ENCODE measurements at places on chromosomes 1 and 21.

GRCh38 chr1:94989911-94990473, 63.1 kb upstream of the CNN3 start:
- no peak for DNase-seq

GRCh38 chr1:156126630-156127534, 12.4 kb downstream of the LMNA start:
- no peak for DNase-seq

GRCh38 chr1:66618390-66618789, 84.4 kb downstream of the SGIP1 start:
- no peak for DNase-seq

- no peak for DNase-seq
Observed at GRCh38 chr1:55751776-55752175, 536.6 kb upstream of the USP24 start.

GRCh38 chr1:154799188-154799587, 70.9 kb downstream of the KCNN3 start:
- DNase-seq = no peak

DNA sequence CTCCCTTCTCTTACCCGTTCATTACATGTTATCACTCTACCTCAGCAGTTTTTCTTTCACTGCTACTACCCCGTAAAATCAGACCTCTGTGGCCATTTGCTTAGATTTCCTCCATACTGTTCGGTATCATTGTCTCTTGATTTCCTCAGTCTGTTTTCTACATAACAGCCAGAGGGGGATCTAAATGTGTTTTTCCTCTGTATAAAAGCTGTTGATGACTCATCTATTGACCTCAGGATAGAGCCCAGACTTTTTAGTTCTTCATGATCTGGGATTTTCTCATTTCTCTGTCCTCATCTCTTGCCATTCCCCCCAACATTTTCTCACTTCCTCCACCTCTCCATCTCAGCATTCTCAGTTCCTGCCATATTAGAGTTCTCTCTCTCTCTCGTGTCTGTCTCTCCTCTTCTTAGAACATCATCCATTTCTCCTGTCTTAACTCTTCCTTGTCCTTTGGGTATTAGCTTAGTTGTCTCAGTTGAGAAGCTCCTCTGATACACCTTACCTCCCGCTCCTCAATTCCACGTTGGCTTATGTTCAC, 10.5 kb downstream of the OTUD3 start:
- DNase-seq = no peak

DNA sequence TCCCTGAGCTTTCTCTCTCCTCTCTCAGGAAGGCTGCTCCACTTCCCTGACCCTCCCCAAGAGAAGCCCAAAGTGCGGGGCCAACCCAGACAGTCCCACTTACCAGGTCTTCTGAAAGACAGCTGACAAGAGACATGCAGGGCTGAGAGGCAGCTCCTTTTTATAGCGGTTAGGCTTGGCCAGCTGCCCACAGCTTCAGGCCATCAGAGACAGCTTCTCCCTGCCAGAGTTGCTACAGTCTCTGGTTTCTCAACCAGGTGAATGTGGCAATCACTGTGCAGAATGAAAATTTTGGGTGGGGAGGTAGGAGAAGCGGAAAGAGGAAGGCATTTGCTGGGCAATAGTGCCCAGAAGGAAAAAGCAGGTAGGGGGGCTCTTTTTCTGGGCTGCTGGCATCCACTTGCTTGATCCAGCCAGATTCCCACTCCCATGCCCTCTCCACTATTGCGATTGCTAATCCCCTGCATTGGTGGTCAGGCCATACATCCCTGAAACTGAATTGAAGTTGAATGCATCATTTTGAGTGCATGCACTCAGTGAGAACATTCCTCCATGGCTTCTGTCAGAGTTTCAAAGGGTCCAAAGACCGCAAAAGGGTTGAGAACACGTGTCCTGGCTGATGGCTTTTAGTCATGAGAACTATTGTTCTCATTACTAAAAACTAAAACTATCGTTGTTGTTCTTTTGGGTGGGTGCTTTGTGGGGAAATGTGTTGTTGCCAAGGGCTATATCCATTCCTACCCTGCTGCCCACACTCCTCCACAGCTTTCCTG, at the start of gene S100A8:
S100A8 (minus strand) TSS at position 136 of the 773 bp plus-strand sequence. CDS start 538 bp downstream, outside the sequence.
- peak; percentile 41 for DNase-seq

GRCh38 chr1:172254521-172255222, 165.8 kb upstream of the C1orf105 start:
- DNase-seq = no peak

- DNase-seq = no peak
Observed at GRCh38 chr21:32733990-32734613, 6.3 kb upstream of the SYNJ1 start.

DNA sequence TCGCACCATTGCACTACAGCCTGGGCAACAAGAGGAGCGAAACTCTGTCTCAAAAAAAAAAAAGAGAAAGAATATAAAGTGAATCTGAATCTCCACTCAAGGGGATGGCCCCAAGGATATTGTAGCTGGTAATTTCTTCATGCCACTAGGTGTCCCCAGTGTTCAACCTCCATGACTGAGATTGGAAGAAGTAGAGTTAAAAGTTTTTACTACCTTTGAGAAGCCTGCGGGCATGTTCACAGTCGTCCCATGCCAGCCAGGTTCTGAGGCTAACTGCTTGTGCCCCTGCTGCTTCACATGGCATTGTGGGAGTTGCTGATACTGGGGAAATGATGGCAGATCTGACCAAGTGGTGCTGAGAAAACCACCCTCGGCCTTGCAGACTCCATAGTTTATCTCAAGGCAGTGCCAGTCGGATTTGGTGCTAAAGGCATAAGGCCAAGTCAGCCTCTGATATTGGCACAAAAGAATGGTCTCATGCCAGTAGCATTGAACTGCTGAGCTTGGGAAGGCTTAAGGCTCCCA, 10.8 kb upstream of the SHISA4 start:
- DNase-seq = no peak

DNA sequence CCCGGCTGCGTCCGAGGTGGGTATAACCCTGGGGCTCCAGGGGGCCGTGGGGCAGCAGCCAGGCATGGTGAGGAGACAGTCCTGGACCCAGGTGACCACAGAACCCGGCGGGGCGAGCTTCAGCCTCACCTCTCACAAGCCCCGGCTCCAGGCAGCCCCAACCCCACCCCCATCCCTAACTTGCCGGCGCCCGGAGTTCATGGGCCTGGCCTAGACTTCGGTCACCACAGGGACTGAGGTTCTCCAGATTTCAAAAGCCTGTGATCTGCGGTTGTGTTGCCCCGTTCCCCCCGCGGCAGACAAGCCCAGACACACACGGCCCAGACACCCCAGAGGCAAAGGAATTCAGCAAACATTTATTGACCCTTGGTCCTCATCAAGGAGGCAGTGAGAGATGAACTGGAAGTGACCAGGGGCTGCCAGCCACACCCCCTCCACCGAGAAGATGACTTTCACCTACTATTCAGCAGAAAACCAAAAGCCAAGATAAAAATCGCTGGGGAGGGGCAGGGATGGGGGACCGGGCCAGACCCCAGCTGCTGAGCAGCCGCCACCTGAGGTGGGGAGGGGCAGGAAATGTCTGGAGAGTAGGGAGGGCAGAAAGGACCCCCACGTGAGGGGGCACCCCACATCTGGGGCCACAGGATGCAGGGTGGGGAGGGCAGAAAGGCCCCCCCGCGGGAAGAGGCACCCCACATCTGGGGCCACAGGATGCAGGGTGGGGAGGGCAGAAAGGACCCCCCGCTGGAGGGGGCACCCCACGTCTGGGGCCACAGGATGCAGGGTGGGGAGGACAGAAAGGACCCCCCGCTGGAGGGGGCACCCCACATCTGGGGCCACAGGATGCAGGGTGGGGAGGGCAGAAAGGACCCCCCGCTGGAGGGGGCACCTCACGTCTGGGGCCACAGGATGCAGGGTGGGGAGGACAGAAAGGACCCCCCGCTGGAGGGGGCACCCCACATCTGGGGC, 3.9 kb downstream of the HES4 start:
- DNase-seq = no peak

DNA sequence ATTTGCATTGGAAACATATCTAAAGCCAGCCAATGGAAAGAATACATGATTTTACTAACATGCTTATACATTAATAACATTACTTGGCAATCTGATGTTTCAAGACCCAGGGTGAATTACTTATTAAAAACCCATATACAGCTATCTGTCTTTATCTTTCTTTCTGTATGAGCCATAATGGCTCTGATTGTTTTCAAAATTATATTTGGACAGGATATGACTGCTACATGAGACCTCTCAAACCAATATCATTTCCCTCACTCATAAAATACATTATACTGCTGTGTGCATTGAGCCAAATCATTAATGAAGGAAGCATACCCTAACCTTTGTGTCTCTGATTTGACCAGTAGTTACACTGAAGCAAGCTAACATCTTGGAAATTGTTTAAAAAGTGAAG, 205.9 kb upstream of the DPYD start:
- no peak for DNase-seq

- no peak for DNase-seq
Observed at GRCh38 chr1:117694543-117694942, 88.7 kb downstream of the TENT5C start.

- DNase-seq = no peak
Observed at GRCh38 chr1:14970115-14970798, 183.3 kb upstream of the TMEM51 start.

DNA sequence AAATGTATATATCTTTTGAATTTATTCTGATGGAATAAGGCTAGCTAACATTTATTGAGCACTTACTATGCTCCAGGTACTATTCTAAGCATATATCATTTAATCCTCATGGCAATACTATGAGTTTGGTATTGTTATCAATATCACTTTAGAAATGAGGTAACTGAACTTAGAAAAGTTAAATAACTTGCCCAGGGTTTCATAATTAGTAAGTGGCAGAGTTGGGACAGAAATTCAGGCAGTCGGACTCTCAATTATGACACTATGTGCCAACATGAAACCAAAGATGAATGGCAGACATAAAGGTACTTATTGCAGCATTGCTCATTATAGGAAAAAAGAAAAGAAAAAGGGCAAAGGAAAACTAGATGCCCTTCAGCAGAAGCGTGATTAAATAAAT, 48.2 kb downstream of the RAB3GAP2 start:
- no peak for DNase-seq

DNA sequence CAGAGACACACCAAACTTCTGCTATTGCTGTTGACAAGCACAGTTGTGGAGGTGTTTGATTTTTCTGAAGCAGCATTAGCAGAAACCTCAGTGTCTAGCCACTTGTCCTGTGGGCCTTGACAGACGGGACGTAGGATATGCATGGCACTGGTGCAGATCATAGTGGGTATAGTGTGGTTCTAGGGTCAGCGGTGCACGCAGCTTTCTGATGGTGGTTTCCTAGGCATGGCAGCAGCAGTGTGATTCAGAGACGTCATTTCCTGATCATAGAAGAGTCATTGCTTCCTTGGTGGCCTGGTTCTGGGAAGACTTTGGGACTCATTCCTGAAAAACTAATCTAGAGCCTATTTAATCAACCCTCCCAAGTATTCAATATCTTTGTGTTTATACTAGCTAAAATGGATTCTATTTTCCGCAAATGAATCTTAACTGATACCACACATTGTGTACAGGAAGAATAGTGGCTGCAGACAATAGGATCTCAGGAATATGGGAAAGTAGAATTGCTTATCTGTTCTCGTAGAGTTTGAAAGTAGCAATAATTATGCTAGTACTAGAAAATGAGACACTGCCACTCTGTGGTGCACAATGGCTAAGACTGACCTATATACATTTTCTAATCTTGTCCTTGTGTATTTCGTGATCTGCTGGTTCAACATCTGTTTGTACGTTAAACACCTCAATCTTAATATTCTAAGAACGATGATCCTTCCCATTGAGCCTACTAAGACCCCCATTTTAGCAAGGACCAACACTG, 2.8 kb upstream of the USP1 start:
- DNase-seq = no peak

GRCh38 chr1:115842948-115843347, 2.0 kb upstream of the NHLH2 start:
- DNase-seq = no peak

- no peak for DNase-seq
Observed at GRCh38 chr1:235397733-235398132, 30.5 kb downstream of the TBCE start.

DNA sequence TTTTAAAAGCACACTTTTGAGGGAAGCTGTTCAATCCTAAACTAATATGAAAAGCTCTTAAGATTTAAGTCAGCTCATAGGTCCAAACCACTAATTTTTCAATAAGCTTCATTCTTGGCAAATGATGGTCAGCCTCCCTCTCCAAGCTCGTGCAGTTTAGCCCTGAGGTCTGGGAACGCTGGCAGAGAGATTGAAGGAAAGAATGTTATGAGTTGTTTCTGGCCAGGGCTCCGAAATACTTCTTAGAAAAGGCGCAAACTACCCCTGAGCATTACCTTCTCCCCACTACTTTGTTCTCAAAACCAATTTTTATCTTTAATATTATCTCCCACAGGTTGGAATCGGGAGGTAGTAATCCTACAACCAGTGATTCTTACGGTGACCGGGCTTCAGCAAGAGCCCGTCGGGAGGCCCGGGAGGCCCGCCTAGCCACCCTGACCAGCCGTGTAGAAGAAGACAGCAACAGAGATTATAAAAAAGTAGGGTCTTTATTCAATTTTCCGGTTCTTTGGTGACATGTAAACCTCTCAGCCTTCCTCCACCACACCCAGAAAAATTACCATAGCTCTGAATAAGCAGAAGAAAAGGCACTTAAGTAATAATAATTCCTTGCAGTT, 147.7 kb downstream of the SYT2 start:
- no peak for DNase-seq

GRCh38 chr1:58331156-58331555, 215.4 kb downstream of the OMA1 start:
- no peak for DNase-seq

- DNase-seq = no peak
Observed at GRCh38 chr1:164561472-164561871, 2.5 kb downstream of the PBX1 start.

GRCh38 chr21:33861125-33861524, 54.5 kb downstream of the ATP5PO start:
- DNase-seq = no peak

DNA sequence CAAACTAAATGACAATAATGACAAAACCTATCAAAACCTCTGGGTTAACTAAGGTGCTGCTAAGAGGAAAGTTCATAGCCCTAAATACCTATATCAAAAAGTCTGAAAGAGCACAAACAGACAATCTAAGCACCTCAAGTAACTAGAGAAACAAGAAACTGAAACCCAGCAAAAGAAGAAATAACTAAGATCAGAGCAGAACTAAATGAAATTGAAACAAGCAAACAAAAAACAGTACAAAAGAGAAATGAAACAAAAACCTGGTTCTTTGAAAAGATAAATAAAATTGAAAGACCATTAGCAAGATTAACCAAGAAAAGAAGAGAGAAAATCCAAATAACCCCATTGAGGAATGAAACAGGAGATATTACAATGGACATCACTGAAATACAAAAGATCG, 44.8 kb upstream of the KIAA0040 start:
- DNase-seq = no peak

DNA sequence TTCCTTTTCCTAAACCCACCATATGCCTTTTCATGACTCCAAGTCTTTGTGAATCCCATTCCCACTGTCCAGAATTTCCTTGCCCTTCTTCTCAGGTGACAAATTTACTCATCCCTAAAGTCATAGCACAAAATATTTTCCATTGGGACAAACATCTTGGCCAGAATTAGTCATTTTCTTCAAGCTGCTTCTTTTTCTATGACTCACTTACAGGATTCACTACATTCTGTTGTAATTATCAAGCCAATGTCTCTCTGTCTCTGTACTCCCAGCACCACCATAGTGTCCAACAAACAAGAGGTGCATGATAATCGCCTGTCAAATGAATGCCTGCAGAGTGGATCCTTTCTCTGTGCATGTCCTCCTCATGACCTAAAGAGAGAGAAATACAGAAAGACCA, 37.8 kb downstream of the SGIP1 start:
- DNase-seq = no peak

Data from left forelimb (tissue), 1 donor.